Gastrocnemius medialis (tissue), 4 donors: ENCODE measurements at places on chromosomes 3 and 15.

DNA sequence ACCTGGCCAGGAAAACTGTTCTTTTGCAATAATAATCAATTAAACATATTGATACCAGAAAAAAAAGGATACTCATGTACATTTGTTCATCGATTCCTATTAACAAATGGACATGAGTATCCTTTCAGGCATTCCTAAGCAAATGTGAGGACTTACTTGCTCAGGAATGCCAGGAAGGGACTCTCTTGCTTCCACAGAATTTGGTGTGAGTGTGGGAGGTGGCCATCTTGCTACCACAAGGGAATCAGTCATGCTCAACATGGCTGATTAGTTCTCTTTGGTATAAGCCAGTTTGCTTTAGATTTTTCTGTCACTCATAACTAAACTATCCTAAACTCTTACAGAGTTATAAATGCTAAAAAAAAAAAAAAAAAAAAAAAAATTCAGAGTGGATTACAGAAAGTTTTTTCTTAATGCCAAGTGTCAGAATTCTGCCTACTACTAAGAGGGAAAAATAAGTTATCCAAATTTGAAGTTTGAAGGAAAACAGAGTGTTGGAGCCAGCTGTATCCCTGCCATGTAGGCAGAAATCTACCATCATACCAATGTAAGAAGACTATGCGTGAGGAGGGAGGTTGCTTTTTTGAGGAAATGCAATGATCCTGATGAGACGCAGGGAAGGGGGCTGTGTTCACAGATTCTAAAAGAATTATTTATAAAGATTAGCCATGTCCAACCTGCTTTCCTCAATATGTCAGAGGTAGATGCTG, 98.7 kb downstream of the PLD1 start:
- no peak for DNase-seq

- DNase-seq, result no peak
Measured at GRCh38 chr15:58770519-58770856, 614 bp upstream of the MINDY2 start.

DNA sequence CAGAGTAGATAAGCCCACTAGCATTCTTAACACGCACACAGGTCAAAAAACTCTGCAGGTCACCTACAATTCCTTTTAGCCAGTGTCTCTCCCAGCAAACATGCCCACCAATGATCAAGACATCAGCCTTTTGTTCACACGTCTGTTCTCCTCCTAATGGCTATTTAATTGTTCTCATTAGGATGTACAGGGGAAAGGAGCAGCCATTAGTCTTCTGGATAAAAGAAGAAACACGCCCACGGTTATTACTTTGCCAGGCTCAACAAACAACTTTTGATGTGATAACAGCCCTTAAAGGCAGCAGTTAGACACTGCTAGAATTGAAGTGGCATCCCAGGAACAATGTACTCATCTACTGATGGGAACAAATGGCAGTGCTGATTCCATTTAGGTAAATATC, 108.8 kb downstream of the NTRK3 start:
- no peak for DNase-seq

GRCh38 chr3:161371441-161372320, at the start of gene SPTSSB:
SPTSSB (minus strand) TSS chr3:161371517; CDS start chr3:161346323, 25,194 bp downstream.
- DNase-seq, result no peak
